ENCODE measurements at places on chromosomes 7 and 10.
A peak's percentile ranks its signal among the peaks of the same experiment; 100 is the strongest.

DNA sequence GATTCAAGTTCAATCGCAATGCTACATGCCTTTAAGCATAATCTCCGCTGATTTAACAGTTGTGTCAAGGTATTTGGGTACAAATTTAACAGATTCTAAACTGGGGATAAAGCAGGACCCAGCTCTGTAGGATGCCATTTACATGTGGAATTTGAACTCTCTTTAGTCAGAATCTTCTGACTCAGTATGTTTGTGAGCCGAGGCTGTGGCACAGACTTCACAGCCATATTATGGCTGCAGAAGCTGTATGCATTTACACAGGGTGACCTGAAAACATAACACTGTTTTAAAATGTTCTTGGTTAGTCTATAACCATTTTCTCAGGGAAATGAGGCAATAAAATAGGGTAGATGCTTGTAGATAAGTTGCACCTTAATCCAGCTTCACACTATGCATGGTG, 8.7 kb downstream of the PDLIM1 start:
- no peak for DNase-seq

- DNase-seq, result no peak
These were observed 20.7 kb downstream of the GARIN1A start for GRCh38 chr7:128692623-128693270.

DNA sequence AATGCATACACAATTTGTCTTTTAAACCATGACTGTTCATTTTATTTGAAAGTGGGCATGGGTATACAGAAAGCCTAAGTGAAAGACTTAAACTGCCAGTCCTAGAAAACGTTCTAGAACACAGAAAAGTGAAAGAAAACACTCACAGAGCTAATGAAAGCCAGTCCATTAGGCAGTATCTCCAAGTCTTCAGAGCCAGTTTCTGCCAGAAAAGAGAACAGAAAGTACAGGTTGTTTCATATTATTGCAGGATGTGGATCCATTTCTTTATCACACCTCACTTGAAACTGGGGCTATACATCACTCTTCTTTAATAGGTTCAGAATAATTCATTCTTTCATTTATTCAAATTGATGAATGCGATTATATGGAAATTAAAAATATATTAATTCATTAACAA, 7.7 kb downstream of the PON1 start:
- DNase-seq, result peak; percentile 58

DNA sequence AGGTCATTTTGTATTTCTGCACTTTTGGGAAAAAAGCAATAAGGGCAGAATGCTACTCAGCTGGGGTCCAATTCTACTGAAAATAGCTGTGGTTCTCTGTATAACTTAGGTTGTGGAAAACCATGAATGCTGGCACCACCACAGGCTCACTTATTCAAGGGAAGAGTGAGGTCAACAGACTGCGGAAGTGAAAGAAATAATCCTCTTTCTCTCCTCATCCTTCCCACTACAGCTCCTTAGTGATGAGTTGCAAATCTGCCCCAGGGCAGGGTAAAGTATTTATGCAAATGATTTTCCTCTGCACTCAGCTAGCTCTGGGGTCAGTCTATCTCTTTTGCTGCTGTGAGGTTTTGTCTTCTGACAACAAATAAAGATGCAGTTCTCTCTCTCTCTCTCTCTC, 74.1 kb upstream of the PTPRZ1 start:
- peak; percentile 27 for DNase-seq

GRCh38 chr10:131142517-131143380, 168.8 kb downstream of the TCERG1L start:
- DNase-seq, result no peak

- no peak for DNase-seq
These were observed 86.7 kb downstream of the LYZL2 start for GRCh38 chr10:30542895-30543288.

GRCh38 chr7:106870983-106871410, 5.9 kb downstream of the PIK3CG start:
- peak; percentile 84 for DNase-seq

DNA sequence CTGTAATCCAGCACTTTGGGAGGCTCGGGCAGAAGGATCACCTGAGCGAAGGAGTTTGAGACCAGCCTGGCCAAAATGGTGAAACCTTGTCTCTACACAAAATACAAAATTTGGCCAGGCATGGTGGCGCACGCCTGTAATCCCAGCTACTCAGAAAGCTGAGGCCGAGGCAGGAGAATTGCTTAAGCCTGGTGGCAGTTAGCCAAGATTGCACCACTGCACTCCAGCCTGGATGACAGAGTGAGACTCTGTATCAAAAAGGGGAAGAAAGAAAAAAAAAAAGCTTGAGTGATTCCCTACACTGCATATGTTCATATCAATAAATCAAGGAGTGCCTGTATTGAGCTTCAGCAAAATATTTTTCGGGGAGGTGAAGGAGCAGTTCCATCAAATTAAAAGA, 45.8 kb upstream of the SRRM3 start:
- DNase-seq, result peak; percentile 60

Data from RPMI8226 (cell line).